ENCODE measurements at places on chromosomes 3 and 15.
A peak's percentile ranks its signal among the peaks of the same experiment; 100 is the strongest.

- no peak for DNase-seq
Observed at GRCh38 chr3:114110439-114110838, 53.9 kb downstream of the QTRT2 start.

DNA sequence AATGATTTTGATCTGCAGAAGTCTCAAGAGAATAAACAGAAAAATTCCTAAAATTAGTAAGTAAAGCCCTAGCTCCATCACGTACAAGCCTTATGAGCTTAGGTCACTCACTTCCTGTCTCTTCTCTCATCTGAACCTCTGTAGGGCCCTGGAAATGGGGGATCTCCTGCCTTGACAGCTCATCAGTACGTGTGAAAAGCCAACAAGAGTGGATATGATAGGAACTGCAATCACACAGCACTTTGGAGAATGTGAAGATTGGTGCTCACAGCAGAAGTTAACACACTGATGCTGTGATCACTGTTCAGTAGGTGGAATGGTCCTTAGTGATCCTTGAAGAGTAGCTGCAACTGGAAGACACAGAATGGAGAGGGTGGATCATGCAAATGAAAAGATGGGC is 27.8 kb upstream of the ALDH1L1 start:
- DNase-seq: no peak

GRCh38 chr3:11118181-11118682 is 36.1 kb upstream of the HRH1 start:
- no peak for DNase-seq

DNA sequence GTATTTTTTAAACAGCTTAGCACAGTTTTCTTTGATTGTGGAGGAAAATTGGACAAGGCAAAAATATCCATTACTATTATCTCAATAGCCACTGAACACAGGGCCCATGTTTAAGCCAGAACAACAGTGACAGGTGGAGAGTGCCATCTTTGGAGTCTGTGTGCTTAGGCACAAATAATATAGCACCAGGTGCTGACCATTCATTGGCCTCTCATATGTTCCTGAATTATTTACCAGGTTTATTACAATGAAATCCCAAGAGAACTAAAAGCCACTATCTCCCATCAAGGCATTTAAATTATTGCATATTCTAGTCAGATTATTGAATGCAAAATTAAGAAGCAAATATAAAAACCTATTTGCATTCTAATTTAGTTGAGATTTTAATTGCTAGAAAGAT is 39.6 kb downstream of the GPR156 start:
- DNase-seq: no peak

DNA sequence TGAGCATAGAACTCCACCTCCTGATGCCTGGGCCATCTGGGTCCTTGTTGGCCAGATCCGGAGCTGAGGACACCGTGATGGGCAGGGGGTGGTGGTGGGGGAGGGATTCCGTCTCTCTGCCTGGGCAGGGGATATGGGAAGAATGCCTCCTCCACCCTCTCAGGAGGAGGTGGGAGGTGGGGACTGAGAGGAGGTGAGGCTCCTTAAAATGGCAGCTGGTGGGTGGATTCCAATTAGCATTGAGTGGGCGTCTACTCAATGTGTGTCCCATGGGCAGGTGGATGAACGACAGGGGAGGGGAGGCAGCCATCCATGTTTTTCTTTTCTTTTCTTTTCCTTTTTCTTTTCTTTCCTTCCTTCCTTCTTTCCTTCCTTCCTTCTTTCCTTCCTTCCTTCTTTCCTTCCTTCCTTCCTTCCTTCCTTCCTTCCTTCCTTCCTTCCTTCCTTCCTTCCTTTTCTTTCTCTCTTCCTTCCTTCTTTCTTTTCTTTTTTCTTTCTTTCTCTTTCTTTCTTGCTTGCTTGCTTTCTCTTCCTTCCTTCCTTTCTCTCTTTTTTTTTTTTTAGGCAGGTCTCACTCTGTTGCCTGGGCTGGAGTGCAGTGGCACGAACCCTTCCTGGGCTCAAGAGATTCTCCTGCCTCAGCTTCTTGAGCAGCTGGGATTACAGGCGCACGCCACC is 5.0 kb downstream of the SLC28A1 start:
- no peak for DNase-seq

- DNase-seq: no peak
Observed at GRCh38 chr3:159726231-159726964, 262.2 kb upstream of the IL12A start.

- no peak for DNase-seq
Observed at GRCh38 chr15:29430124-29430523, 160.5 kb upstream of the NSMCE3 start.

DNA sequence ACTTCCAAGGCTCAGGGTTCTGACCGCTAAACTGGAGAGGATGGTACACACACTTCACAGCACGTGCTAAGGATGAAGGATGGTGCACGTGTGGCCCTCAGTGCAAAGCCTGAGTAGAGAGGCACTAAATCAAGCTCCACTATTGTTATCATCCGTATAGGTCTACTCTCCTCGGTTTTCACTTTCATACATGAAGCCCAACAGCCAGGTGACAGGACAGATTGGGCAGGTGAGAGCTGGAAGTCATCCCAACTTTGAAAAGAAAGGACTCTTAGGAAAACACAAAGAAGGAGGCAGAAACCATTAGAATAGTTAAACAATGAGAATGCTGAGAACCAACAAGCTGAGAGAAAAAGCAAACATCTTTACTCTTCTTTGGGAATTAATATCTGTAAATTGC is 21.1 kb downstream of the MAGI1 start:
- DNase-seq: no peak

GRCh38 chr3:107361633-107362032 is 15.6 kb upstream of the CCDC54 start:
- DNase-seq: no peak

GRCh38 chr15:87211547-87211946 is 1045.0 kb downstream of the NTRK3 start:
- DNase-seq: no peak

DNA sequence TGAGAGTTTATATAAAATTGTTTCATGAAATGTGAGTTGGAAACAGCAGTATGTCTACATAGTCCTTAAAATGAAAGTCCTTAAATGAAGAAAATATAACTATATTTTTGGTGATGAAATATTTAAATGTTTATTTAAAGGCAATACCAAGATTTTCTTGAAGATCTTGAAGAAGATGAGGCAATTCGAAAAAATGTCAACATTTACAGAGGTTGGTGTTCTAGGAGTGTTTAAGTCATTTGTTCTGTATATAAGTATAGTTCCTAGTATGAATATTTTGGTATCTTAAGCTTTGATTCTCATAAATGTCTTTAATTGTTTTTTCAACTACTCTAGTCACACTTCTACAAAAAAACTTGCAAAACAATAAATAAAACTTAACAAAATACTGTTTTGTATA is 29.0 kb downstream of the NMD3 start:
- DNase-seq: no peak

- no peak for DNase-seq
Observed at GRCh38 chr3:134325706-134326105, 48.5 kb downstream of the AMOTL2 start.

- DNase-seq: no peak
Observed at GRCh38 chr3:187000711-187001151, 70.4 kb downstream of the ST6GAL1 start.

DNA sequence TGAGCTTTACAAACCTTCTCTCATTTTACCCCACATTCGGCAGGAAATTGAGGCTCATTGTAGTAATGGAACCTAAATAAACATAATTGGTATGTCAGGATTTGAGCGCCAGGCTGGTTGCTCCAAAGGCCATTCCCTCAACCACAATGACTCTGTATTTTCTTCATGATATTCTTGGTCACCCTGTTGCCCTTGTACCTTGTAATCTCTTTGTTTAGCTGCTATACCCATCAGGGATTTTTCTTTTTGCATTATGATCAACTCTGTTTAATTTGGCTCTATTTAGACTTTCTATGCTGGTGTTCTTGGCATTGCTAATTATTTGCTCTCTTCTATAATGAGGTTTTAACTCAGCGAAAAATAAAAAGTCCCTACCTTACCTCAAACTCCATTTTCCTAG is 29.8 kb downstream of the DUOX2 start:
- no peak for DNase-seq

DNA sequence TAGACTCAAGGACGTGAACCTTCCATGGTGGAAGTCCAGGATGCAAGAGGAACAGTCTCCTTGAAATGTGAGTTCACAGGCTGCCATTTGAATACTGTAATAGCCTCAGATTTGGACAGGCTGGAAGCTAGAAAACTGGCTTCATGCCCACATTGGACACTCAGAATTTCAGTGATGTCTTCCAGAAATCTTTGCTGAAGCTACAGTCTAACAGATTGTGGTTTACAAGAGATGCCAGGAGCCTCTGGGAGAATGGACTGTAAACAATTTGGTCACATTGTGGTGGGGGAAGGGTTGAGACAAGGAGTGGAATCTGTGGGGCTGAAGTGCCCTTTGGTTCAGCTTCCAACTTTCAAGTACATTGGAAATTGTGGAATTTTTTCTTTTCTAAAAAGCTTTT is 252.0 kb upstream of the PROK2 start:
- DNase-seq: no peak

- no peak for DNase-seq
Observed at GRCh38 chr3:134054231-134054630, 24.5 kb upstream of the SLCO2A1 start.

DNA sequence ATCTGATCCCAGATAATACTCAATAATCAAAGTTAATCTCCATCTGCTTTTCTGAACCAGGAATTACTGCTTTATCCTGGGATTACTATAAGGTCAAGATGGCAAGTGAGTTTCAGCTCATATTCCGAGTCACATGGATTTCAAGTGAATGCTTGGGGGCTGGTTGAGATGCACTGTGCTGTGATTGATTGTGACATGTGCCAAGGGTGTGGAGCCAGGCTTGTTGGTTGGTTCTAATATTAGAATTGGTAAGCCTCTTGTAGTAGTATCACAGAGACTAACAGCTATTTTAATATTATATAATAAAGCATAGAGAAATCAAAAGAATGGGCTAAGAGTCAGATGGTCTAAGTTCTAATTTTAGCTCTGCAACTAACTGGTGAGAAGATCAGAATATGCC is 74.2 kb upstream of the ICE2 start:
- DNase-seq: no peak

GRCh38 chr3:187920913-187921312 is 175.6 kb upstream of the BCL6 start:
- DNase-seq: no peak

DNA sequence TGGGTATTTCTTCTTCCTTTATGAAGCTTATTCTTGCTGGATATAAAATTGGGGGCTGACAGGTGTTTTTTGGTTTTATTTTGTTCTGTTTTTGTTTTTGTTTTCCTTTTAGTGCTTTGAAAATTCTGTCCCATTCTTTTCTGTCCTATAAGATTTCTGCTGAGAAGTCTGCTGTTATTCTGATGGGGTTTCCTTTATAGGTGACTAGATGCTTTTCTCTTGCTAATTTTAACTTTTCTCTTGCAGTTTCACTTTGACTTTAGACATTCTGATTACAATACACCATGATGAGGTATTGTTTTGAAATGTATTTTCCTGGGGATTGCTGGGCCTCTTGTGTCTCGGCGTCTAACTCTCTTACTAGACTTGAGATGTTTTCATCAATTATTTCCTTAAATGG is 22.8 kb downstream of the TTC14 start:
- DNase-seq: no peak

- no peak for DNase-seq
Observed at GRCh38 chr3:183896610-183897009, 11.9 kb upstream of the PARL start.

DNA sequence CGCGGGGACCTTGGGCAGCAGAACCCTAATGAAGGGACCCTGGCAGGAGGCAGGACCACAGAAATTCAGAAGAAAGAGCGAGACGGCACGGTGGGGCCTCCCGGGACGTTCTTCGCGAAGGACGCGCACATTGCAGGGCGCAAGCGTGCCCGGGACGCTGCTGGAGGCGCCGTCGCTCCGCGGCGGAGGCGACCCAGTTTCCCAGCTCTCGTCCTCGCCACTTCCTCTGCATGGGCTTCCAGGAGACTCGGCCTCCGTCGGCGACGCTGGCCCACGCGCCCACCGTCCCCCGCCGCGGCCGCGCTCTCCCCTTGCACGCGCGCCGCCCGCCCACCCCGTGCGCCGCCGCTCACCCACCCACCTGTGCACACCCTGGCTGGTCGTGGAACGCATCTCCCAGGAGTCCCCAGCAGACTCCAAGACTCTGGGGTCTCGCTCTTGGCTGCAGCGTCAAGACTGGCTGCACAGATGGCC is 31.8 kb upstream of the SMAD3 start:
- peak; percentile 48 for DNase-seq

- DNase-seq: no peak
Observed at GRCh38 chr3:15384510-15385237, 42.7 kb downstream of the METTL6 start.

DNA sequence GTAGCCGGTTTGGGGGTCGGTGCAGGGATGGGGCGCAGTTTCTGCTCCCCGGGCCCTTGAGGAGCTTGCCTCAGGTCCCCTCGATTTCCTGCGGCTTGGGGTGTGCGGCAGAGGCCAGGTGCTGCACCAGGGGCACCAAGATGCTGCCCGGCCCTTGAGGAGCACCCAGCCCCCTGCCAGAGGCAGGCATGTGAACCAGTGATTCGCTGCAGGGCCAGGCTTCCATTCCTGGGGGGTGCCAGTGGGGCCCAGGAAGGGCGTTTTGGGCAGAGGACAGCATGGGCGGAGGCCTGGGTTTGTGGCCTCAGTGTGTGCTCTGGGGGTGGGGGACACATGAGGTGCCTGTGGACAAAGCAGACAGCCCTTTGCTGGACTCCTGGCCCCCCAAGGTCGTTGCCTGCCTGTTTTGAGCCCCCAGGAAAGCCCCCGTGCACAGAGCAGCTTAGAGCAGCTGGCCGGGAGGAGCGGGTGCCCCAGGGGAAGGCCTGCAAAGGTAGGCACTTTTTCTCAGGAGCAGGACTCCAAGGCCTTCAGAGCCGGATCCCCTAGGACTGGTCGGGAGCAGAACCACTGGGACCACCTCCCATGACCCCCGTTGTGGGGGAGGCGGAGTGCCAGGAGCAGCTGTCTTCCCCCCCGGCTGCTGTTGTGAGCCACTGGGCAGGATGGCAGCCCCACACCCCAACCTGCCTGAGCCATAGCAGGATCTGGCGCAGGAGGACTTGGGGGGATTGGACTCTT is 1.6 kb downstream of the PLXNA1 start:
- DNase-seq: no peak

DNA sequence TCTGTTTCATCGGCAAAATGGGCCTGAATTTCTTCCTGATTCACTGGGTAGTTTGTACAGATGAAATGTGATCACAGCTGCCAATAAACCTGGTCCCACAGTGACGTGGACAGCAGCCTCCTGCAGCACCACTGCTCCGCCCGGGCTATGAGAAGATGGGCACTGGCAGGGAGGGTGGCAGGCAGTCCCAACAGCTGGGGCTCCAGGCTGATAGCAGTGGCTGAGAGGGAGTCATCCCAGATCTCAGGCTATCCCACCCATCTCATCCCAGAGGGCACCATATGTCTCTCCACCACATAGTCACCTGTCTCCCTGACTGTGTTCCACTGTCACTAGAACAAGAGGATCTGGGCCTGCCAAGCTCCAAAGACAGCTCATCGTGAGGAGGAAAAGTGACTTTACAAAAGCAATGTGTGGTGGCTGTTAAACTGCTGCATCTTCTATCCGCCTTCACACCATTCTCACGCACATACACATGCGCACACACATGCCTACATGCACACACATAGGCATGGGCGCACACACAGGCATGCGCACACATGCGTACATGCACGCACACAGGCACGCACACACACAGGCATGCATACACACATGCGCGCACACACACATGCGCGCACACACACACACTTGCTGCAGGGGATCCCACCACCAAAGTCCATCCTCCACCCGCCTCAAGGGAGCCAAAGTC is 46.2 kb downstream of the RGMA start:
- DNase-seq: no peak

- peak; percentile 82 for DNase-seq
Observed at GRCh38 chr15:82108489-82109078, 62.8 kb upstream of the MEX3B start.

All from ELF-1 (cell line).